Epithelial cell of proximal tubule (primary cell): ENCODE measurements at places on chromosomes 6 and 20. TPM values are rescaled to one million over a fixed set of nuclear protein-coding genes. Genes with fewer than 3 reads are reported as not detected.

The PPP1R3G gene
- total RNA-seq, result 0.94 and 2.5 TPM in 2 replicates

The MEP1A gene
- not detected in 2 replicates for total RNA-seq

The TMEM74B gene
- total RNA-seq, result 1.2 TPM in 1 of 2 replicates, not detected in the other

The PRKN gene
- total RNA-seq, result 0.07 and 0.58 TPM in 2 replicates

The LAMP5 gene
- total RNA-seq, result 0.06 and 0.51 TPM in 2 replicates

DNA sequence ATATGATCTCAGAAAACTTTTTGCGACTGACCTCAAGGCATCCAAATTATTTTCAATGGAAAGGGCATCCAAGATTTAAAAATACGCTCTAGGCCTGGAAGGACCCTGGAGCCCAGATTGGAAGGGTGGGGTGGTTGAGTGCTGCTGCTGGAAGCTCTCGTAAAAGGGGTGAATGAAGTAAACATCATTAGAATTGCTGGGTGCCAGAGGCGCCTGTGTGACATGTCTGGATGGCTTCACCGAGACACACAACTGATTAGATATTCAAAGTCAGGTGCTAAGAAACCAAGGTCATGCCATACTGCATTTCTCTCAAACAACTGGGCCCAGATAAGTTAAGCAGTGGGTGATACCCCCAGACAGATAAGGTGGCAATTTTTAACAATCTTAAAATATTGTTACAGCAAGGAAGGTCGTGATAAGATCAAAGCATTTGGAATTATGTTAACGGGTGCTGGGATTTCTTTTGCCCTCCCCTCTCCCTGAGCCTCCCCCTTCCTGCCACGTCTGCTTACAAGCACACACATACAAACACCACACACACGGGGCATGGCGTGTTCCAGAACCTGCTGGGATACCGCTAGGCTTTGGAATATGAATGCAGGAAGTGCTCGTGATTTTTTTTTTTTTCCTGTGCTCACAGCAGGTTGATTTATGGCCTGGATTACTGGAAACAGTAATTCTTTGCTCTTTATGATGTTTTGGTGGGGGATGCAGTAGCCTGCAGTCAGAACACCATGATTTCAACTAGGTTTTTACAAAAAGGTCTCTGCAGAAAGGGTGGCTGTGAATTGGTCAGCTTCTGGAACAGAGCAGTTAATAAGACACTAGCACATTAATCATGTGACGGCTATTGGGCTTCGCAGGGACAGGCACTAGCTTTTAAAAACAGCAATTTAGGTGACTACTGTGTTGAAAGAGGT lies 551.2 kb downstream of the QKI start:
- DNase-seq, result peak; percentile 29

GRCh38 chr20:51696304-51697071 lies 71.7 kb downstream of the ATP9A start:
- no peak for DNase-seq

GRCh38 chr20:54608039-54608745 lies 132.8 kb downstream of the DOK5 start:
- DNase-seq, result no peak

GRCh38 chr6:46638650-46639049 lies 14.0 kb downstream of the CYP39A1 start:
- no peak for DNase-seq

- no peak for DNase-seq
Measured at GRCh38 chr6:8139451-8139850, 37.1 kb upstream of the EEF1E1 start.

DNA sequence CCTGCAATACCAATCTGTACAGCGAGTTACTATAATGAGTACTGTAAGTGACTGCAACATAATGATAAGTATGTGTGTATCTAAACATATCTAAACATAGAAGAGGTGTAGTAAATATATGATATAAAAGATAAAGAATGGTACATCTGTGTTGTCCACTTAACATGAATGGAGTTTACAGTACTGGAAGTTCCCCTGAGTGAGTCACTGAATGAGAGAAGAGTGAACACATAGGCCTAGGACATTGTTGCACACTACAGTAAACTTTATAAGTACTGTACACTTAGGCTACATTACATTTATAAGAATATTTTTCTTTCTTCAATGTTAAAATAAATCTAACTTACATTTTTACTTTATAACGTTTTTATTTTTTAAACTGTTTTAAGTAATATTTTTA lies 380.4 kb downstream of the MMUT start:
- DNase-seq, result no peak

DNA sequence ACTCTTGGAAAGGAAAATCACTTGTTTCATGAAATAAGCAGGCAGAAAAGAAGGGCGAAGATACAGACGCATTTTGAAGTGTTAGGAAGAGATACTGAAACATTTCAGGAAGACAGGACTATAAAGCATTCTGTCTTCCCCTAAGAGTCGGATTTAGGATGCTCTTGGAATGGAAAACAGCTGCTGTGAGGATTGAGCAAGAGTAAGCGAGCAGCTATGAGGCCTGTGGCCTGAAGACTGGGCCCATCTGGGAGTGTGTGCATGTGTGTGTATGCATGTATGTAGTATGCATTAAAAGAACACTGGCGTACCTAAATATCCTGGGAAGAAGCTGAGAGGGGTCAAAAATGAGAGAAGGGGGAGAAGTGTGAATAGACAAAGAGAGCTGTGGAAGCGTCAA lies 83.6 kb downstream of the SIM1 start:
- no peak for DNase-seq

DNA sequence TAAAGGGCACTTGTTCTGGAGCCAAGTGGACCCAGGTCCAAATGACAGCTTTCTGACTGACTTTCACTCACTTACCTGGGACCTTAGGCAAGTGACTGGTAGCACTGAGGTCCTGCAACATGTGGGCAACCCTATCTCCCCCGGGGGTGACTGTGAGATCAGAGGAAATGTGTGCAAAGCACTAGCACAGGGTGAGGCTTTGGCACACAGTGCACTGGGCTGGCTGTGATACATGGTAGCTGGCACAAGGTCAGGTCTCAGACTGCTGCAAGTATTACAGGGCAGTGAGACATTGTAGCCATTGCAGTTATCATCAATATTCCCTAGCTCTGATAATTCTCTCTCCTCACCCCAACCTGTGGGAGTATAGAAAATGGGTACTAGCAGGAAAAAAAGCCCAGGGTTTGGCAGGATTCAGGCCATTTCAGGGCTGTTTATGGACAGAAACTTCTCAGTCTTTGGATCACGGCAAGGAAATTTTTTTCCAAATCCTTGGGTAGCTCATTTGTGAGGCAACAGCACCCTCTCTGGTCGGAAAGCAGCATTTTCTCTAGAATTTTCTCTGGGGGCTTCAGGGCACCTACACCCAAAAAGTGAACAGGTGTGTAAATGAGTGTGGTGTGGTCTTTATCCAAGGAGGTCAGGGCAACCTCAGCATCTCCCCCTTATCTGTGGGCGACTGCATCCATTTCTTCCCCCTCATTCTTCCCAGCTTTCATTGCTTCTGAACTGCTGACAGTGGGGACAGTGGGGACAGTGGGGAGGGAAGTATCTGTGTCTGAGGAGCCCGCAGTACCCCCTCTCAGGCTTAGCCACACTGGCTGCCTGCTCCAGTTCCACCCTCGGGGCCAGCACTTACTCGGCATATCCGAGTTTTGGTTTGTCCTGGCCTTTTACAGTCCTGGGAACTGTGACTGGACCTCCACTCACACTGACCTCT lies 148.7 kb upstream of the PHACTR3 start:
- DNase-seq, result no peak
